ENCODE measurements at places on chromosomes 7 and 10.

GRCh38 chr7:25398418-25398817 lies 170.1 kb upstream of the NPVF start:
- no peaks in the 10 kb centered on the region for H3K4me1 ChIP-seq
- no peaks in the 10 kb centered on the region for H3K36me3 ChIP-seq

DNA sequence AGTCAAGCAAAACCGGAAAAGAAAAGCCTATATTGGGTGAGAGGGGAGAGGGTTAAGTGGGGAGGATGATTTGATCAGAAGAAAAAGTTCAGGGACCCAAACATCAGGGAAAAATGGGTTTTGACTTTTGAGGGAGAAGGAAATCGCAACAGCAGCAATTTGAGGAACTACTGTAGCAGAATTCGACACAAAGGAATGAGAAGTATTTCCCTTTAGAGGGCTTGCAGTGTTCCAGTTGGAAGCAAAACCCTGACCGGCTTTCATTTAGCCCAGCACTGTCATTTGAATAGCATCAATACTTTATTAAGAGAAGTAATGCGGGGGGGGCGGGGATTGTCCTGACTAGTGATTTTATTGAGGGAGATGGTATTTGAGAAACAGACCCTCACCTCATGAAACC lies 37.2 kb upstream of the GATA3 start:
- H3K27me3 ChIP-seq, result no peaks in the 10 kb centered on the region
- H3K4me3 ChIP-seq, result no peak overlapping the region
- H3K4me1 ChIP-seq, result peaks cover 2% of the 10 kb centered on the region

DNA sequence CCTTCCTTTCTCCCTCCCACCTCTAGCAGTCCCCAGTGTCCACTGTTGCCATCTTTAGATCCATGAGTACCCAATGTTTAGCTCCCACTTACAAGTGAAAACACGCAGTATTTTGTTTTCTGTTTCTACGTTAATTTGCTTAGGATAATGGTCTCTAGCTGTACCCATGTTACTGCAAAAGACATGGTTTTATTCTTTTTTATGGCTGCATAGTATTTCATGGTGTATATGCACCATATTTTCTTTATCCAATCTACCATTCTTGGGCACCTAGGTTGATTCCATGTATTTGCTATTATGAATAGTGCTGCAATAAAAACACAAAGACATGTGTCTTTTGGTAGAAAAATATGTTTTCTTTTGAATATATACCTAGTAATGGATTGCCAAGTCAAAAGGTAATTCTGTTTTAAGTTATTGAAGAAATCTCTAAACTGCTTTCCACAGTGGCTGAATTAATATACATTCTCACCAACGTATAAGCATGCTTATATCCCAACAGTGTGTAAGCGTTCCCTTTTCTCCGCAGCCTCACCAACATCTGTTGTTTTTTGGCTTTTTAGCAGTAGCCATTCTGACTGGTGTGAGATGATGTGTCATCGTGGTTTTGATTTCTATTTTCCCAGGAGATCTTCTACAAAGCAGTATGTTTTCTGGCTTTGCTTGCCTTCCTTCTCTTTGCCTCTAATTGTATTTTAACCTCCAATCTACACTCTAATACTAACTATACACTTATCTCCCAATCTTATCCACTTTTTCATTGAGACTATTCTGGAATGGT lies 179.5 kb upstream of the PHF14 start:
- H3K4me3 ChIP-seq, result no peak overlapping the region
- DNase-seq, result no peak
- no peaks in the 10 kb centered on the region for H3K4me1 ChIP-seq
- H3K27me3 ChIP-seq, result no peaks in the 10 kb centered on the region
- H3K36me3 ChIP-seq, result no peaks in the 10 kb centered on the region
- no peak overlapping the region for H3K27ac ChIP-seq

- peaks cover 43% of the 10 kb centered on the region for H3K4me1 ChIP-seq
- H3K27me3 ChIP-seq, result peaks cover 58% of the 10 kb centered on the region
- H3K27ac ChIP-seq, result no peak overlapping the region
- no peaks in the 10 kb centered on the region for H3K36me3 ChIP-seq
- peak; percentile 13 for DNase-seq
- peak overlapping the region; percentile 53 for H3K4me3 ChIP-seq
These were observed 552 bp downstream of the MKX start for GRCh38 chr10:27744802-27745731.

DNA sequence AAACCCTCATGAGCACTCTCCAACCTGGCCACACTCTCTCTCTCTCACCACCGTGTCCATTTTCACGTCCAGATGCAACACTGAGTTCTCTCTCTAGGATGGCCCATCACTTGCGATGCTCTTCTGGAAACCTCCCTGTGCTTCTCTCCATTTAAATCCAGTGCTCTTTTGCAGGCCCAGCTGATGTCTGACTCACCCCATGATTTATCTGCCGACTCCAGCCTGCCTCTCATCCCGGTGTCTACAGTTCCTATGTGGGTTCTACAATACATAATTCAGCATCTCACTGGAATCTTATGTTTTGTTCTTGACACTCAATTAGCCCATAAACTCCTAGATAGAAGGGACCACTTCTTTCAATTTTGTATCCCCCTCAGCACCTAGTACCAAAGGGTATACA lies 5.0 kb downstream of the TPK1 start:
- no peaks in the 10 kb centered on the region for H3K4me1 ChIP-seq
- H3K27me3 ChIP-seq, result no peaks in the 10 kb centered on the region
- H3K27ac ChIP-seq, result no peak overlapping the region

DNA sequence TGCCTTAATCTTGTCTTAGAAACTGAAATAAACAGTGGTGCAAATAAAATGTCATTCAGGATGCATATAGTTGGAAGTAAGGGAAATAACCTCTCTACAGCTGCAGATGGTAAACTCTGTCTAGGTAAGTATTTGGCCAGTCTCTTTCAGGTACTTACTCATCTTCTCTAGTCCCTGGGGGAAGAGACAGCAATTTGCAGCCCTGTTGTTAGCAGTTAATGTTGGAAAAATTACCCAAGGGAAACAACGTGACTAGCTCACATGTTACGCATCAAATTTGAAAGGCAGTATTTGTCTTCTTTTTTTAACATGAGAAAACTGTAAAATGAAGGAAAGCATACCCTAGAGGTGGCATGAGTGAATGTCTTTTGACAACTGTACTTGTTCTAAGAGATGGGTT lies 3.2 kb upstream of the HUS1 start:
- peaks cover 7% of the 10 kb centered on the region for H3K36me3 ChIP-seq
- no peak overlapping the region for H3K4me3 ChIP-seq
- peak; percentile 7 for DNase-seq
- H3K27ac ChIP-seq, result no peak overlapping the region

- no peak for DNase-seq
- peaks cover 5% of the 10 kb centered on the region for H3K4me1 ChIP-seq
- H3K27me3 ChIP-seq, result no peaks in the 10 kb centered on the region
- no peak overlapping the region for H3K27ac ChIP-seq
These were observed 331.6 kb upstream of the ZNF32 start for GRCh38 chr10:43980313-43980712.

DNA sequence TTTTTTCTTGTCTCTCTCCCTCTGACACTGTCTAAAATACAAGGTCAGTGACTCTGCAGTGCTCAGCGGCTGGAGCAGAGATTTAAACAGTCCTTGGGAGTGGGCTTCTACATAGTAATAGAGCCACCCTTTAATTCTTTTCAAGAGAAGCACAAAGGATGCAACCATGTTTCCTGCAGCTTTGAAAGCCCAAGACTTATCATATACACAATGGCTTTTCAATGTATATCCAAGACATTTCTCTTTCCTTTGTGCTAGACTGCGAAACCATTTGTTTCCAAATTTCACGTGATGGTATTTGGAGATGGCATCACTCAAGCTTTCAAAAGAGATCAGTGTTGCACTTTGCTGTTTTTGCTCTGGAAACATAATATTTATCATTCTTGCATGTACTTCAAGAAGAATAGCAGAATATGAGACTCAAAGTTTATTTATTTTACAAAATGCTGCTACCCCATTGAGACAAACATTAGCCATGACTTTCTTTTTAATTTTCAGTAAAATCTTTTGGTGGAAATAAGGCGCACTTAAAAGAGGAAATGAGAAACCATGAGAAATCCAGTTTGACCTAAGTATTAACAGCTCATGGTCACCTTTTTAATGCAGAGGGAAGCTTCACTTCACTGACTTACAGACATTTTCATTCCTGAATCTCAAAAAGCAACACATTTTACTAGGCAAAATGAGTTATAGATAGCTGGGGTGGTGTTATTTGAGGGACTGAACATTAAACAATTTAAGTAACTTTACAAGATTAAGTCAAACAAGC lies 76.6 kb downstream of the SEMA3C start:
- H3K27ac ChIP-seq, result no peak overlapping the region
- peak; percentile 21 for DNase-seq
- H3K36me3 ChIP-seq, result no peaks in the 10 kb centered on the region
- H3K4me3 ChIP-seq, result no peak overlapping the region

- no peak overlapping the region for H3K27ac ChIP-seq
- no peaks in the 10 kb centered on the region for H3K36me3 ChIP-seq
- no peaks in the 10 kb centered on the region for H3K4me1 ChIP-seq
- H3K4me3 ChIP-seq, result no peak overlapping the region
- DNase-seq, result no peak
These were observed 148.4 kb downstream of the MDFIC start for GRCh38 chr7:115070311-115070710.

- no peak overlapping the region for H3K27ac ChIP-seq
- H3K4me1 ChIP-seq, result no peaks in the 10 kb centered on the region
- no peaks in the 10 kb centered on the region for H3K36me3 ChIP-seq
- H3K27me3 ChIP-seq, result no peaks in the 10 kb centered on the region
- H3K4me3 ChIP-seq, result no peak overlapping the region
These were observed 200.6 kb downstream of the GLRX3 start for GRCh38 chr10:130336617-130337304.

GRCh38 chr7:134184767-134185166 lies 57.6 kb downstream of the LRGUK start:
- H3K36me3 ChIP-seq, result no peaks in the 10 kb centered on the region
- no peak overlapping the region for H3K4me3 ChIP-seq
- H3K27ac ChIP-seq, result no peak overlapping the region
- no peaks in the 10 kb centered on the region for H3K27me3 ChIP-seq

- no peaks in the 10 kb centered on the region for H3K36me3 ChIP-seq
- no peaks in the 10 kb centered on the region for H3K4me1 ChIP-seq
- no peak for DNase-seq
- no peak overlapping the region for H3K4me3 ChIP-seq
- no peak overlapping the region for H3K27ac ChIP-seq
- H3K27me3 ChIP-seq, result no peaks in the 10 kb centered on the region
These were observed 137.8 kb downstream of the MAPK8 start for GRCh38 chr10:48444266-48444665.

DNA sequence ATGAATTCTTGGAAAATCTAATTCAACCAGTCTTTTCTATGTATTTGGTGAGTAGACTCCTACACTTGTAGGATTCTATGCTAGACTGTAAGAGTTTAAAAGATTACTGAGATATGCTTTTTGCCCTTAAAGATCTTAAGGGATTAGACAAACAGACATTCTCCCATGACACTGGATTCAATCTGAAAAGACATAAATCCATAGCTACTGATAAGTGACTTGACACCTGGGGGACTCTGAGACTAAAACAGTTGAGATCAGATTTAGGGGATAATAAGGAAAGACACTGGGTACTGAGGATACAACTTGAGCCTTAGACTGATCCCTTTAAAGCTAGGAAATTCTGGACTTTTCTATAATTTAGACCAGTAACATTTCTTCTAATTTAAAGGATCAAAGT lies 1233.4 kb downstream of the XPNPEP1 start:
- H3K27me3 ChIP-seq, result no peaks in the 10 kb centered on the region
- no peak for DNase-seq

DNA sequence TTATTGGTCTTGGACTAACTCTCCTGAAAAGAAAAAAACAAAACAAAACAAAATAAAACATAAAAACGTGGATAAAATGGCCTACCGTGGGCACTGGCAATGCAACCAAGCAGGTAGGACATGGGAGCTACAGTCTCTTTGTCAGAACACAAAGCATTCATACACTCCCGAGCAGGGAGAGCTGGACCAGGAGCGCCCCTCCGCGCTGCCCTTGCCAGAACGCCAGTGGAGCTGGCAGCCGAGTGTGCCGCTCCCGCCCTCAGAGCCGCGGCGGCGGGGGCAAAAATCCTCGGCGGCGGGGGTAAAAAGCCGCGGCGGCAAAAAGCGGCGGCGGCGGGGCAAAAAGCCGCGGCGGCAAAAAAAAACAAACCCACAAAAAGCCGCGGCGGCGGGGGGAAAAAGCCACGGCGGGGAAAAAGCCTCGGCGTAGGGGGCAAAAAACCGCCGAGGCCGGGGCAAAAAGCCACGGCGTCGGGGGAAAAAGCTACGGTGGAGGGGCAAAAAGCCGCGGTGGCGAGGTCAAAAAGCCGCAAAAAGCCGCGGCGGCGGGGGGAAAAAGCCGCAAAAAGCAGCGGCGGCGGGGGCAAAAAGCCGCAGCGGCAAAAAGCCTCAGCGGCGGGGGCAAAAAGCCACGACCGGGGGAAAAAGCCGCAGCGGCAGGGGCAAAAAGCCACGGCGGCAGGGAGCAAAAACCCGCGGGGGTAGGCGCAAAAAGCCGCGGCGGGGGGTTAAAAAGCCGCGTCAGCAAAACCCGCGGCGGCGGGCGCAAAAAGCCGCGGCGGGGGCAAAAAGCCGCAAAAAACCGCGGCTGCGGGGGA lies 418.1 kb downstream of the ZNF716 start:
- DNase-seq, result peak; percentile 3
- no peak overlapping the region for H3K27ac ChIP-seq
- no peaks in the 10 kb centered on the region for H3K36me3 ChIP-seq

DNA sequence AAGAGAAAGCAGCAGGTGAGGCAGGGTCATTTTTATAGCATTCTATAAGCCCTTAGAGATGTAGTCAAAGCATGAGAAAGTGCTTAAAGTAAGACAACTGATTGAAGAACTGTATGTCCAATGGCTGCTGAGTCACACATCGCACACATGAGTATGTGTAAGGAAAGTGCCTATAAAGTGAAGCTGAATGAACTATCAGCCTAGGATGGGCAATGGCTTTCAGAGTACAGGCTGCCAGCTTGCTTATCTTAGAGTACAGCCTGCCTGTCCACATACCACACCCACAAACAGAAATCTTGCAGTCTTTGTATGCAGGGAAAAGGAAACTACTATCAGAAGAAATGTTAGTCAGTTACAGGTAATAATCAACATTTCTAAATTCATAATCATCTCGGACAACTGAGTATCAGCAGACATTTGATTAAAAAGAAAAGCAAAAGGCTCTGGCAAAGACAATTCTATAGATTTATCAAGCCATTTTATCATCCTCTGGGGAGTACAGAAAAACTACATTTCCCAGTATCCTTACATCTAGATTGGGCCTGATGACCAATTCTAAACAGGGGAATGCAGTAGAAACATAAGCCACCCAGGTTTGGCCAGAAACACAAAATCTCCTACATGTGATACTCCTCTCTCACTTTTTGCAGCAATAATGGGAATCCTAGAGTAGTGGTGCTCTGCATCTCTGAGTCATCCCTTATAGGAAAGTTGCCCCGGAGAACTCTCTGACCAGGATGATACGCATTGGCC lies 16.2 kb upstream of the EPHB6 start:
- H3K4me3 ChIP-seq, result no peak overlapping the region
- DNase-seq, result no peak
- no peak overlapping the region for H3K27ac ChIP-seq
- no peaks in the 10 kb centered on the region for H3K4me1 ChIP-seq

- H3K4me1 ChIP-seq, result no peaks in the 10 kb centered on the region
- no peak for DNase-seq
- no peaks in the 10 kb centered on the region for H3K36me3 ChIP-seq
- H3K4me3 ChIP-seq, result no peak overlapping the region
These were observed 336.8 kb downstream of the AUTS2 start for GRCh38 chr7:69935107-69935506.

- H3K4me3 ChIP-seq, result no peak overlapping the region
- no peaks in the 10 kb centered on the region for H3K36me3 ChIP-seq
- no peaks in the 10 kb centered on the region for H3K27me3 ChIP-seq
- no peak for DNase-seq
These were observed 115.4 kb upstream of the ACBD5 start for GRCh38 chr10:27355918-27356573.
